ENCODE measurements at places on chromosomes 6 and 20. TPM values are rescaled to one million over a fixed set of nuclear protein-coding genes. Genes with fewer than 3 reads are reported as not detected.

PRL gene
- 0.36 TPM for total RNA-seq

CALHM5 gene
- 5.3 TPM for total RNA-seq

XKR7 gene
- total RNA-seq, result not detected

SNX21 gene
- 52.6 TPM for total RNA-seq

SCUBE3 gene
- total RNA-seq, result 2.9 TPM

C20orf141 gene
- not detected for total RNA-seq

LTB gene
- total RNA-seq, result 4.0 TPM

MAP3K4 gene
- total RNA-seq, result 95.0 TPM

LGSN gene
- not detected for total RNA-seq

HSPA1L gene
- total RNA-seq, result 2.8 TPM

DEFB123 gene
- total RNA-seq, result not detected

ADTRP gene
- total RNA-seq, result 0.76 TPM

SNAI1 gene
- 32.6 TPM for total RNA-seq

PLA2G7 gene
- 5.9 TPM for total RNA-seq

ULBP2 gene
- total RNA-seq, result 0.27 TPM

HLA-DQB1 gene
- total RNA-seq, result 25.5 TPM

CCM2L gene
- 11.7 TPM for total RNA-seq

EMILIN3 gene
- total RNA-seq, result 9.9 TPM

ACSS2 gene
- total RNA-seq, result 103 TPM

EPB41L1 gene
- 53.2 TPM for total RNA-seq

CASP8AP2 gene
- 24.7 TPM for total RNA-seq

IRAK1BP1 gene
- 5.2 TPM for total RNA-seq

SOX18 gene
- 134 TPM for total RNA-seq

DOK5 gene
- 13.6 TPM for total RNA-seq

GCNT2 gene
- total RNA-seq, result 2.6 TPM

SPTLC3 gene
- 30.1 TPM for total RNA-seq

WTAP gene
- 88.0 TPM for total RNA-seq

FUT9 gene
- 0.27 TPM for total RNA-seq

RIMS4 gene
- total RNA-seq, result 8.0 TPM

HUS1B gene
- total RNA-seq, result 2.0 TPM

All from sciatic nerve (tissue), 2 donors.